ENCODE measurements at places on chromosomes 6 and 20.

- DNase-seq: no peak
Observed at GRCh38 chr20:46974669-46975434, 80.2 kb downstream of the EYA2 start.

DNA sequence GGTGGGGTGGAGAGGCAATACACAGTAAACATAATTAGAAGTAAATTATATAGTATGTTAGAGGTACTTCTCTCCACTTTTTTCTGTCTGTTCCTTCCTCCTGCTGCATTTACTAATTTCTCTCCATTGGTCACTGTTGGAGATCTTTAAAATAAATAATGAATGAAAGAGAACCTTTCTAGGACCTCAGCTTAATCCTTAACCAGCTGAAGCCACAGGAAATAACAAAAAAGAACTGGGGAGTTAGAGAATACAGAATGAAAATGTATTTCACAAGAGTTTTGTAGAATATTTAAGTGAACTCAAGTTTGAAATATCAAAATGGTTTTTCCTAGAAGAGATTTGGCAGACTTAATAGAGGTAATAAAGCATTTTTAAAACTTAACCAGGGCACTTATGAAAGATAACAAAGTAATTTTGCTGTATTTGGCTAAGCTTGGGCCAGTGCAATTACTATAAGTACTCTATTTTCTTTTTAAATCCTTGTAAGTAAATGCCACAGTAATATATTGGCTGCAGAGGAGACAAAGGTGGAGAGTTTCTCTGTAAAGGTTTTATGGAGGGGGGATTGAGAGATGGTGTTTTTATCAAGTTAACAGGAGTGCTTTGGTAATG, 405.0 kb downstream of the CDKAL1 start:
- DNase-seq: no peak

DNA sequence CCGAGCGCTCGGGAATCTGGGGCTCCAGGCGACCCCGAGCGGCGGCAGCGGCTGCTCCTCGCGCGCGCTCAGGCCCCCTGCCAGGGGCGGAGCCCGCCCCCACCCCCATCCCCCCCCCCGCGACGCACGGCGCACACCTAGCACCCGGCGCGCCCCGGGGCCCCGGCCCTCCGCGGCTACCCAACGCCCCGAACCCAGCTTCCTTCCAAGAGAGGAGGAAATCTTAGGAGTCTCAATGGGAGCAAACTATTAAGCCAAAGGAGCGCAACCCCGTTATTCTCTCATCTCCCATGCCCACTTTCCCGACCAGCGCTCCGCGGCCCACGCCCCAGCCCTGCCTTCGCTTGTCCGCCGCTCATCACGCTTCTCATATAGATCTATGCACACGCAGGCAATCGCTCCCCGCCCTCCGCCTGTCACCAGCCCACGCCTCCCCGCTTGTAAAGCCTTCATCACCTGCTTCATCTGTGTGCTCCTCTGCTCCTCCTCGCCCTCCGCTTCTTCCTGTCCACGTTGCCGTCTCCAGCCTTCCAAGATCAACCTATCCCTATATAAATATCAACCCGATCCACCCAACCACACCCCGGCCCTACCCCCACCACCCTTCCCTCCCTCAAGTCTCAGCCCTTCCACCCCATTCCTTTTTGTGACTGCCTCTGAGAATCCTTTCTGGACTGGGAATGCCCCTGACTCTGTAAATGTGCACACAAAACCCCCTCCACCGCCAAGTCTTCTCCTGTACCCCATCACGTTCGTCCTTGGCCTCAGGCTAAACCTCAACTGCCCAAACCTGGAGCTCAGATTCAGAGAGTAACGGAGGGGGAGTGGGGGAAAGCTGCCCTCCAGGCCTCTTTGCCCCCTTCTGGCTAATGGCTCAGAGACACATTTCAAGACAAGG, at the start of gene DLK2:
TSS of gene DLK2 (minus strand) at position 18 of the 898 bp plus-strand sequence. CDS start 723 bp downstream, outside the sequence.
- no peak for DNase-seq

- DNase-seq: no peak
Observed at GRCh38 chr20:54133434-54134427, 40.1 kb downstream of the CYP24A1 start.

- DNase-seq: no peak
Observed at GRCh38 chr6:134720353-134721059, 229.4 kb downstream of the ALDH8A1 start.

GRCh38 chr20:7912551-7912950, 27.7 kb downstream of the HAO1 start:
- DNase-seq: no peak

DNA sequence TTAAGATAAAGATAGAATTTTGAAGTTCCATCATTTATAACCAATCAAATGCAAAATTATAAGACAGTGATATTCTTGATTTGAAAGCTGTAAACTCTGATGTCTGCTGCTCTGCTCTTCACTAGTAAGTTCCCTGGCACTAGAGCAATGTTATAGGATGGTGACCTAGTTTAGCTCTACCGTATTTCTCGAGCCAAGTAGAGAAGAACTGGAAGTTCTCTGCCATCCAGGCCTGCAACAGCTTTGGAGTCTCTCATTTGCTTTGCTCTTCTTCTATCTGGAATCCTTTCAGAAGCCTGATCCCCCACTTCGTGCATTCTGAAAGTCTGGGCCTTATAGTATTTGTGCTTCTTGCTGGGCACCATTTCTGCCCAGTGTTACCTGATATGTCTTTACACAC, 100.3 kb downstream of the PLCB1 start:
- no peak for DNase-seq

Measured in GM04503 (cell line).